T-helper 9 cell (primary cell): ENCODE measurements at places on chromosomes 1 and 21.
A peak's percentile ranks its signal among the peaks of the same experiment; 100 is the strongest.

GRCh38 chr21:32423320-32424190 lies 11.0 kb downstream of the EVA1C start:
- no peak for DNase-seq

DNA sequence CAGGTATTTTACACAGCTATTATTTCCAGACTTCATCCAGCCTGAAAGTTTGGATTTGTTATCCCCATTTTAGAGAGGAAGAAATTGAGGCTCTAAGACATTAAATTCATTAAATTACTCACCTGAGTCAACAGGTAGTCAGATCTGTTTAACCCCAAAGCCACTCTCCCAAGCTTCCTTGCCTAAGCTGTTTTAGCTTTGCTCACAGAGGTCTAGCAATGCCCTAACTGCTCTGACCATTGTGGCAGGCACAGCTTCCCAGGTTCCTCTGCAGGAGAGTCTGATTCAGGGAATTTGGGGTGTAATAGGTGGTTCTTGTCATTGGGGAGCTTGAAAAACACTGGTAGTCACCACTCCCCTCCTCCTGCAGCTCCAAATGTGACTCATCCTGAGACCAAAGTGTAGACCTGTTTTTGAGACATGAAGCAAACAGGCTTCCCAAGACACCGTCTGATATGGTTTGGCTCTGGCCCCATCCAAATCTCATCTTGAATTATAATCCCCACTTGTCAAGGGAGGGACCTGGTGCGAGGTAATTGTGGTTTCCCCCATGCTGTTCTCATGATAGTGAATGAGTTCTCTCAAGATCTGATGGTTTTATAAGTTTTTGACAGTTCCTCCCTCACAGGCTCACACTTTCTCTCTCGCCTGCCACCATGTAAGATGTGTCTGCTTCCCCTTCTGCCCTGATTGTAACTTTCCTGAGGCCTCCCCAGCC lies 142.8 kb upstream of the DNAH14 start:
- no peak for DNase-seq

DNA sequence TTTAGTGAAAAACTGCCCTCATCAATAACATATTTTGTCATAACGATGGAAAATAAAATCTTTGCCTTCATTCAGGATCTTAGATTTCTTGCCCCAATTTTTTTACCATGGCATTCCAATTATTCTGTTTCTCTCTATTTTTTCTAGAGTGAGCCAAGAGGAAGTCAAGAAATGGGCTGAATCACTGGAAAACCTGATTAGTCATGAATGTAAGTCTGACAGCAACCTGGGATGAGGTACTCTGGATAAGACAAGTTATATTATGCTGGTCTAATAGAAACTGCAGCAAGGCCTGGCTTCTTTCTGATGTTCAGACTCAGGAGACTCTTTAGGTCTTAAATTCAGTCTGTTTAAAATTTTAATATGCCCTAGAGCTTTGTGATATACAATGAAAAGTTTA lies 3.5 kb downstream of the RGS4 start:
- no peak for DNase-seq

DNA sequence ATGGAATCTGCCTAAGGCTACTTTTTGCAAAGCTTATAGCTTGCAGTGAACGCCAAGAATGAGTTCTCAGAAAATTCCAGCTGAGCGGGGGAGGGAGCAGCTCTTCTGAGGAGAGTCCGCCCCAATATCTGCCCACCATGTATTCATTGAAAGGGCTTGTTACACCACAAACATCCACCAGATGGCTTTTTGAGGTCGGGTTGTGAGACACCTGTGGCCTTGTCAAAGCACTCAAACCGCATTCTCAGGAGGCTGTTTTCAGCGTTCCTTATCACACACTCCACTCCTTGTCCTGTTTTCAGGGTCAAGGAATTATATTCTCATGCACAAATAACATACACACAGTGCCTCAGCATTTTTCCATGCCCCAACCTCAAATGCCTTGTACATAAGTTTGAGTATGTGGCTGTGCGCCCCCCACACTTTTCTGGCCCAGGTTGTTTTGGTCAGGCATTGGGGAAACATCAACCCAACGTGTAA lies 3.9 kb upstream of the C4BPB start:
- DNase-seq, result peak; percentile 28

GRCh38 chr1:8986814-8987190 lies 39.4 kb downstream of the SLC2A7 start:
- no peak for DNase-seq

DNA sequence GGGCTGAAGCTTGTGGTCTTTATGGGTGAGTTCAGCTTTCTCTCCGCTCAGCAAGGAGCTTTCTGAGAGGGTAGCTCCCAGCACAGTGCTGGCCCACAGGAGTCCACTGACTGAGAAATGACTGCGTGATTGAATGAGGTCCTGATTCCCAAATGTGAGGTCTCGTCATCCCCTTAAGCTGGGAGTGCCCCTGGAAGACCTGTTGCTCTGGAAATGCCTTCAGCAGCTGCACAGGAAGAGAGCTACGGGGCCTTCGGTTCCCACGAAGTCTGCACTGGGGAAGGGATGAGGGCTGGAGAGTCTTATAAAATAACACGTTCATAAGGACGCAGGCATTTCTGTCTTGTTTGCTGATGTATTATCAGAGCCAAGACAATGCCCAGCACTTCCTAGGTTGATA lies 14.0 kb downstream of the TNNT2 start:
- no peak for DNase-seq

DNA sequence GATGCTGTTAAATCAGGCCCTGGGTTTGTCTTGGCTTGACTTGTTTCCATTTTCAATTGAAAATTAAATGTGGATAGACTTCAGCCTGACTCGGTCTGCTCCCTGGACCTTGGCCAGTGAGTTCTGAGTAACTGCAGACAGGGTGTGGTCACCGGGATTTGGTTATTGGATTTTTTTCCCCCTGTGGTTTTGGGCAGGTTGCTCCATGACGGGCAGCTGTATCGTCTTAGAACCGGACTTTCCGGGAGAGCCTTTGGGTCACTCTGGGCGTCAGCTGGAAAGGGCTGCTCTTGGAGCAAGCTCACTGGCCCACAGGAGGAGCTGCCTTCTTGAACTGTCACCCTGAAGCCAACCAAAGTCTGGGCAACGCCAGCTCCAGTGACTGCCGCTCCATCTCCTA lies 75.0 kb downstream of the CLIC6 start:
- no peak for DNase-seq

GRCh38 chr1:178682429-178682828 lies 42.6 kb upstream of the RALGPS2 start:
- DNase-seq, result no peak

DNA sequence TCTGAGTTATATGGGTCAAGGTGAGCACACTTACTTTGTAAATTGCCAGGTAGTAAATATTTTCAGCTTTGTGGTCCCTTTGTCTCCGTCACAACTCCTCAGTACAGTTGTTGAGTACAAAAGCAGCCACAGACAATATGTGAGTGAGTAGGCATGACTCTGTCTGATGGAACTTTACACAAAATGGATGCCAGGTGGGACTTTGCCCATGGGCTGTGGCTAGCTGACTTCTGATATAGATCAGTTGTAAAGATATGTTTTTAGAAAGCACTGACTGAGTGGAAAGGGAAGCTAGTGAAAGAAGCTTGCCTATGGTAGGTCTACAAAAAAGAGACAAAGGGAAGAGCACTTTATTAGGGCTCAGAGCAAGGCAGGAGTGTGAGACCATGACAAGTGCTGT lies 23.1 kb upstream of the IGSF5 start:
- DNase-seq, result no peak

DNA sequence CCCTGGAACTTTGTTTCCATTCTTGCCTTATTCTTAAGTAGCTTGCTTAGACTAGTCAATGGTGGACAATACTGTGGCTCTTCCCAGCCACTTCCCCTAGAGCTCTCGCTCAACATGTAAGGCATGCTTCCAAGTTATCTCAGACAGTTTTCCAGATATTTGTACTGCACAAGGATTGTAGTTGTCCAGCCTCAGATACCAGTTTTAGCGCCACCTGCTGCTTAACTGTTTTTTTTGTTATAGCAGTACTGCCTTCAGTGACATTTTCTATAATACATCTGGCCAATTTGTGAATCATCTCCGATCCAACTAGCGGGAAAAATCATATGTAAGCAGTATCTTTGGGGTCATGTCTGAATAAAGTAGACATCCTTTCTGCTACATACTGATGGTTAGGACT lies 346.7 kb upstream of the ADGRL4 start:
- DNase-seq, result no peak
